ENCODE measurements at places on chromosomes 4 and X. TPM values are rescaled to one million over a fixed set of nuclear protein-coding genes. Genes with fewer than 3 reads are reported as not detected.

GRCh38 chrX:40467454-40467853 lies 113.3 kb upstream of the ATP6AP2 start:
- H3K36me3 ChIP-seq: no peaks in the 10 kb centered on the region
- H3K4me1 ChIP-seq: peaks cover 22% of the 10 kb centered on the region
- no peak overlapping the region for H3K4me3 ChIP-seq
- peak overlapping the region; percentile 47 for H3K27ac ChIP-seq
- H3K27me3 ChIP-seq: no peaks in the 10 kb centered on the region

- H3K4me3 ChIP-seq: no peak overlapping the region
- H3K4me1 ChIP-seq: peaks cover 3% of the 10 kb centered on the region
- H3K36me3 ChIP-seq: no peaks in the 10 kb centered on the region
- H3K27me3 ChIP-seq: no peaks in the 10 kb centered on the region
These were observed 499.5 kb downstream of the ANKRD50 start for GRCh38 chr4:124212815-124213630.

- no peak for DNase-seq
- no peaks in the 10 kb centered on the region for H3K27me3 ChIP-seq
- H3K36me3 ChIP-seq: no peaks in the 10 kb centered on the region
- H3K4me3 ChIP-seq: no peak overlapping the region
- peaks cover 17% of the 10 kb centered on the region for H3K4me1 ChIP-seq
These were observed 117.8 kb upstream of the ENPP6 start for GRCh38 chr4:184335520-184335919.

GRCh38 chrX:85591536-85591935 lies 212.1 kb upstream of the POF1B start:
- no peaks in the 10 kb centered on the region for H3K27me3 ChIP-seq
- H3K36me3 ChIP-seq: no peaks in the 10 kb centered on the region
- no peak overlapping the region for H3K27ac ChIP-seq
- H3K4me1 ChIP-seq: no peaks in the 10 kb centered on the region
- no peak for DNase-seq

DNA sequence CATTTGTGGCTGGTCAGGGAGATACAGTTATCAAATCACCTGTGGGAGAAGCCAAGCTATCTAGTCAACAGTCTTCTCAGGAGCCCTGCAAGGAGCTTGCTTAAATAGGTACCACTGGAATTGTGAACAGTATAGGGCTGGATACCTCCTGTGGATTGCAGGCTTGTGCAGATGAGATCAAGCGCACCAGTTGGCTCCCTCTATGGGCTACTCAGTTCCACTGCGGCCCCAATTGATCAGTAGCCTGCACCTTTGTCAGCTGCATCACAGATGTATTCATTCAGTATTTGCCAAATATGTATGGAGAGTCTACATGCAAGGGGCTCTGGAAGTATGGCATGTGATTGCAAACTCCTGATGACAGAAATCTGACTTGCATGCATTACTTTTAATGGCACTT lies 28.6 kb downstream of the TEX13A start:
- no peaks in the 10 kb centered on the region for H3K36me3 ChIP-seq
- no peak overlapping the region for H3K4me3 ChIP-seq
- H3K27ac ChIP-seq: no peak overlapping the region
- no peak for DNase-seq

DNA sequence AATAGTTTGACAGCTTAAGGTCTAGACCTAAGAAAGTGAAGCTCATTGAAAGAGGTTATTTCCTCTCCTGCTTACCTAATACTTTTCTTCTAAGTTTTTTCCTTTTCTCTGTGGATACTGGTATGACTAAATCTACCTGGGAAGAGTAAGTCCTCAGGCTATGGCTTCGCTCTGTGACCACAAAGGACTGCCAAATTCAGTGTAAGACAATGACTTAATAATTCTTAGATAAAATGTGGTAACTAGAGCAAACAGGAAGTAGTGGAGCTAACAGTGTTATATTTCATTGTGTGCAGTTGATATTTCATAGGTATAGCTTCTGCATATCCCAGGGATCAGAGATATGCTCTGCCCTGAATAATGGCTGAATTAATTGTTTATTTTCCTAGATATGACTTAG lies 418.9 kb downstream of the CCSER1 start:
- DNase-seq: no peak
- H3K4me1 ChIP-seq: no peaks in the 10 kb centered on the region
- no peak overlapping the region for H3K4me3 ChIP-seq
- no peaks in the 10 kb centered on the region for H3K36me3 ChIP-seq

DNA sequence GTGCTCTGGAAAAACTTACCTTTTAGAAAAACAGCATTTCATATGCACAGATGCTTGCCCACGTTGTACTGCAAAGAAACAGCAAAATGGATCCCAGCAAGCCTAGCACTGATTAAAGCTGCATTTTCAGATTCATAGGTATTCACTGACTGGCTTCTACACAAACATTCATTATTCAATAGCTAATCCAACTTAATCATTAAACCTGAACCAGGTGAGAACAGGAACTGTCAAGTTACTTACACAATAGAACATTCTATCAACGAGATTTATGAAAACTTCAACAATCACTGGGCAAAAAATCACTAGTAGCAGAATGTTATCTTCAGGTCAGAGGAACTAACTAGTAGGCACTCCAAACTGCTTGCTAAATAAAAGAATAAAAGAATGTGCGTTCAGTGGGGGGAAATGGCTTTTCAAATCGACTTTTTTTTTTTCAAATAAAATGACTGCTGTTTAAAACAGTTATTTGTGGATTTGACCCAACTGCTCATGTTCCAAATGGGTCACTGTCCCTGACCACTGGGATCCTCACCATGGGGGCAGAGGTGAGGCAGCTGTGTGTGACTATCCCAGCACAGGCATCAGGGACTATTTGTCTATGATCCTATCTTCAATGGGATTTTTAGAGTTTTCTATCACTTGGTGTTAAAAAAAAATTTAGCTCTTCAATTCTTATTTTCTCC lies 42.3 kb downstream of the STX18 start:
- no peaks in the 10 kb centered on the region for H3K36me3 ChIP-seq
- H3K4me3 ChIP-seq: no peak overlapping the region
- no peaks in the 10 kb centered on the region for H3K27me3 ChIP-seq
- DNase-seq: no peak

GRCh38 chrX:7771788-7772438 lies 71.1 kb upstream of the VCX start:
- no peaks in the 10 kb centered on the region for H3K27me3 ChIP-seq
- H3K4me1 ChIP-seq: no peaks in the 10 kb centered on the region

DNA sequence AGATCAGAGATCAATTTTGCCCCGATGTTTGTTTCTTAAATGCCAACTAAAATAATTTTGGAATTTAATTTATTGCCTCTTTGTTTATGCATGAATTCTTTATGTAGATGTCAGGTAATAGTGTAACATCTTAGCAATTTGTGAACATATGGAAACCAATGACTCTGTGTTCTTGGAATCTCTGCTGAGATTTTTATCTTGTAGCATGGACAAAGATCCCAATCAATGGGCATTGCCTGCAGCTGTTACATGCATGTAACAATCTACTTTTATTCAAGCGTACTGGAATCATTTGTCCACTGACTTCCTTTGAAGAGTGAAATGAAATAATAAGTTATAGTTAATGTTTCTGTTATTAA lies 61.6 kb upstream of the ARSJ start:
- no peak overlapping the region for H3K4me3 ChIP-seq
- DNase-seq: no peak

DNA sequence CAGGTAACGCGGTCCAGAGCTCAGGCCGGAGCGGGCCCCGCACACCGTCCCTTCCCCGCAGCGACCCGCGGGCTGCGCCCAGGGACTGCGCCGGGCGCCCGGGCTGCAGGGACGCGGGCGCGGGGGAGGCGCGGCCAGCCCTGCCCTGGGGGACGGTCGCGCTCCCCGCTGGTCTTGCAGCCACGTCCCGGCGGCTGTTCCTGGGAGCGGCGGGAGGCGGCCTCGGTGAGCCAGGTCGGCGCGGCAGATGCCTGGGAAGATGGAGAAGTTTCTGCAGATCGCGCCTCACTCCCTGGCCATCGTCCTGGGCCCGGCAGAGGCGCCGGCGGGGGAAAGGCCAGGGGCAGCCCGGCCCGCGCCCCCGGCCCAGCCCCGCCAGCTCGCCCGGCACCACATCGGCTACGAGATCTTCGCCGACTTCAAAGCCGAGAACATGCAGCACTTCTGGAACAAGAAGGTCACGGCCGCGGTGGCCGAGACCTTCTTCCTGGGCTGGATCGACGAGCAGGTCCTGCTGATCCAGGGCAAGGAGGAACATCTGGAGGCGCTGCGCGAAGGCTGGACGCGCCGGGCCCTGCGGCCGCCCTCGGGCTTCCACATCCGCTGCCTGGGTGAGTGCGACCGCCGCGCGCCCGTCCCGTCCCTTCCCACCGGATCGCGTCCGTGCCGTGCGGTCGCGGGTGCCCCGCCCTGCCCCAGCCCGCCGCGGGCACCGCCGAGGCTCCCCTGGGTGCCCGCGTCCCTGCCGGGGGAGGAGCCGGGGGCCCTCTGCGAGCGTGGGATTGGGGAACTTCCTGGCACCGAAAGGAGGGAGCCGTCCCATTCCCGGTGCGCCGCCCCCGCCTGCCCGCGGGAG lies 107.4 kb upstream of the STOX2 start:
- H3K4me1 ChIP-seq: no peaks in the 10 kb centered on the region
- H3K27me3 ChIP-seq: peaks cover 52% of the 10 kb centered on the region
- DNase-seq: peak; percentile 53
- H3K36me3 ChIP-seq: no peaks in the 10 kb centered on the region

- H3K27ac ChIP-seq: no peak overlapping the region
- H3K4me1 ChIP-seq: no peaks in the 10 kb centered on the region
- no peak for DNase-seq
These were observed 122.8 kb downstream of the DIPK2B start for GRCh38 chrX:45077748-45078424.

DNA sequence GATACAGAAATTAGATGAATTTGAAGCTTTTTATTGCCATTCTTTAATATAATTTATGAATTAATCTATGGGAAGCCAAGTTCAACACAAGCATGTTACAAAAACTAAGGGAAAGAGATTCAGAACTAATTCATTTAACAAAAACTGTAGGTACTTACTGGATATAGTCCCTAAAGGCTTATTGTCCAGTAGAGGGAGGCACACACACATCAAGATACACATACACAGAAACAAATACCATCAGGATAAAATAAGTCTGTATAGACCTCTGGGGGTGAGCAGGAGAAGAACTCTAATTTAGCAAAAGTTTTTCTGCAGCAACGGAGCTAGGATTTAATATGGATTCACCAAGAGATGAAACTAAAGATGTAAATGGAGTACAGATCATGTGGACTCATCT lies 83.0 kb upstream of the IL13RA1 start:
- no peak overlapping the region for H3K27ac ChIP-seq
- no peak for DNase-seq
- no peak overlapping the region for H3K4me3 ChIP-seq
- no peaks in the 10 kb centered on the region for H3K36me3 ChIP-seq
- no peaks in the 10 kb centered on the region for H3K4me1 ChIP-seq
- H3K27me3 ChIP-seq: no peaks in the 10 kb centered on the region

DNA sequence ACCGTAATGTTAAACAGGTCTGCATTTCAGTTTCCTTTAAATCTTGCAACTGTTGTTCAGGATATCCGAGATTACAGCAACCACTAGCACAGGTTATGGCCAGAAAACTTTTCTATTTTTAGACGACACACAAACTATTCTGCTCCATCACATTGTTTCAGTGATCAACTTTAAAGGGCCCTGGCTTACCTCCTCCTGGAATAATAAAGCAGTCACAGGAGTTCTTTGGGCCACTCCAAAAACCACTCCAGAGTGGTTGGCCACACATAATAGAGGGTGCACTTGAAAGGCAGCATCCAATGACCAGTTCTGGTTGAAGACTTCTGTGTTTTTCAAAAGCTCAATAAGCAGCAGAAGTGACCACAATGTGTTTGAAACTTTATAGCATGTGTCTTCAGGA lies 118.9 kb downstream of the RAB28 start:
- H3K36me3 ChIP-seq: no peaks in the 10 kb centered on the region
- no peaks in the 10 kb centered on the region for H3K27me3 ChIP-seq

The SERTM2 gene
- total RNA-seq: 0.40 TPM

The NAAA gene
- total RNA-seq: 602 TPM

The ADH1C gene
- 496 TPM for total RNA-seq

The TMEM156 gene
- total RNA-seq: not detected
